NCI-H2171 treated with DMSO at 0.1 percent for 48 hours (cell line): ENCODE measurements at places on chromosomes 11 and 22.
A peak's percentile ranks its signal among the peaks of the same experiment; 100 is the strongest.

GRCh38 chr11:2833716-2834502, 51.7 kb downstream of the CDKN1C start:
- no peak for DNase-seq

DNA sequence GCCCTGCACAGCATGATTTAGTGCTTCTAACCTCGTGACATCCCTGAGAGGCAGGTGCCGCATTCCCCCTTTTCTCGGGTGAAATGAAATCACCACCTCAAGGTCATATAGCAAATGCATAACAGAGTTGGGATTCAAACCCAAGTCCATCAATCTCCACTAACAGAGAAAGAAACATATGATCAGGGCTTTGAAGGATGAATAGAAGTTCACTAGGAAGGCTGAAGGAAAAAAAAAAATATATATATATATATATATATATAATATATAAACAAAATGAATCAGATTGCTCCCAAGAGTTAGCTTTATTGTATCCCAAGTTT, 12.1 kb upstream of the ARHGEF17 start:
- no peak for DNase-seq

DNA sequence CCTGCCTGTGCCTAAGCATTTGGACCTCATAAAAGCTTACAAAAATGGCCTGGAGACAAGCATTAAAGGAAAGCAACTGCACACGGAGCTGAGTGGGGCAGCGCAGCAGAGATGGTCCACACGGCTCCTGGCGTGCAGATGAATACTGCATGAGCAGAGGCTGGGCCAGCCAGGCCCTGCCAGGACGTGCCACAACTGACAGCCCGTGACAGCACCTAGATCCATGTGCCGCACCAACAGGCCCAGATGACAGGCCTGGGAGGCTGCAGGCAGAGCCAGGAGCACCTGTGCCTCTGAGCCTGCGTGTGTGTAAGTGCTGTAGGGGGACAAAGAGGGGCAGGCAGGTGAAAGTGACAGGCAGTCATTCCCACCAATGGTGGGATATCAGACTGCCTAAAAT, 33.4 kb downstream of the MICAL3 start:
- peak; percentile 42 for DNase-seq

GRCh38 chr11:98625526-98625925, 395.2 kb upstream of the CNTN5 start:
- DNase-seq, result peak; percentile 83
